CD4-positive, alpha-beta T cell treated with Interleukin-1 beta for 1 hour (primary cell): ENCODE measurements at places on chromosomes 12 and 14.

GRCh38 chr12:108144080-108144479, 15.0 kb downstream of the WSCD2 start:
- DNase-seq, result no peak

DNA sequence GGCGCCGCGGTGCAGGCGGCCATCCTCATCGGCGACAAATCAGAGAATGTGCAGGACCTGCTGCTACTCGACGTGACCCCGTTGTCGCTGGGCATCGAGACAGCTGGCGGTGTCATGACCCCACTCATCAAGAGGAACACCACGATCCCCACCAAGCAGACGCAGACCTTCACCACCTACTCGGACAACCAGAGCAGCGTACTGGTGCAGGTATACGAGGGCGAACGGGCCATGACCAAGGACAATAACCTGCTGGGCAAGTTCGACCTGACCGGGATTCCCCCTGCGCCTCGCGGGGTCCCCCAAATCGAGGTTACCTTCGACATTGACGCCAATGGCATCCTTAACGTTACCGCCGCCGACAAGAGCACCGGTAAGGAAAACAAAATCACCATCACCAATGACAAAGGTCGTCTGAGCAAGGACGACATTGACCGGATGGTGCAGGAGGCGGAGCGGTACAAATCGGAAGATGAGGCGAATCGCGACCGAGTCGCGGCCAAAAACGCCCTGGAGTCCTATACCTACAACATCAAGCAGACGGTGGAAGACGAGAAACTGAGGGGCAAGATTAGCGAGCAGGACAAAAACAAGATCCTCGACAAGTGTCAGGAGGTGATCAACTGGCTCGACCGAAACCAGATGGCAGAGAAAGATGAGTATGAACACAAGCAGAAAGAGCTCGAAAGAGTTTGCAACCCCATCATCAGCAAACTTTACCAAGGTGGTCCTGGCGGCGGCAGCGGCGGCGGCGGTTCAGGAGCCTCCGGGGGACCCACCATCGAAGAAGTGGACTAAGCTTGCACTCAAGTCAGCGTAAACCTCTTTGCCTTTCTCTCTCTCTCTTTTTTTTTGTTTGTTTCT, 1.7 kb downstream of the HSPA2 start:
- DNase-seq, result peak; percentile 11

- DNase-seq, result no peak
These were observed 14.0 kb downstream of the CCDC62 start for GRCh38 chr12:122788387-122788786.

- DNase-seq, result no peak
These were observed 1.4 kb upstream of the GARIN2 start for GRCh38 chr14:67187826-67188225.

DNA sequence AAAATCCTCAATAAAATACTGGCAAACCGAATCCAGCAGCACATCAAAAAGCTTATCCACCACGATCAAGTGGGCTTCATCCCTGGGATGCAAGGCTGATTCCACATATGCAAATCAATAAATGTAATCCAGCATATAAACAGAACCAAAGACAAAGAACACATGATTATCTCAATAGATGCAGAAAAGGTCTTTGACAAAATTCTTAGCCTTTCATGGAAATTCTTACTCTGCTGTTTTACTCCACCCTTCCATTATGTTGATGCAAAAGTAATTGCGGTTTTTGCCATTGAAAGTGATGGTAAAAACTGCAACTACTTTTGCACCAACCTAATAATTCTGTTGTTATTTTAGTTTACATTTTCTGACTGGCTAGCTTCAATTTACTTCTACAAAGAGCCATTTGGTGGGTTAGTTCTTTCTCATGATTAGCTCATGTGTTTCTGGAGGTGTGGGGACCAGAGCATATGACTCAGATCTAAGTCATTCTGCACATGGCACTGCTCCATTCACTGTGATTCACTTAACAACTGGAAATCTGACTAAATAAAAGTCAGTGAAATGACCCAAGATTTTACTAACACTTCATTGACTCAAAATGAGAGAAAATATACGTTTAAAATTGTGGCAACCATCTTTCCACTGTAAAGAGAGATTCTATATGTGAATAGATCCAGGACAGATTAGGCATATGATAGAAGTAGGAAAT, 99.9 kb downstream of the TMTC3 start:
- no peak for DNase-seq

DNA sequence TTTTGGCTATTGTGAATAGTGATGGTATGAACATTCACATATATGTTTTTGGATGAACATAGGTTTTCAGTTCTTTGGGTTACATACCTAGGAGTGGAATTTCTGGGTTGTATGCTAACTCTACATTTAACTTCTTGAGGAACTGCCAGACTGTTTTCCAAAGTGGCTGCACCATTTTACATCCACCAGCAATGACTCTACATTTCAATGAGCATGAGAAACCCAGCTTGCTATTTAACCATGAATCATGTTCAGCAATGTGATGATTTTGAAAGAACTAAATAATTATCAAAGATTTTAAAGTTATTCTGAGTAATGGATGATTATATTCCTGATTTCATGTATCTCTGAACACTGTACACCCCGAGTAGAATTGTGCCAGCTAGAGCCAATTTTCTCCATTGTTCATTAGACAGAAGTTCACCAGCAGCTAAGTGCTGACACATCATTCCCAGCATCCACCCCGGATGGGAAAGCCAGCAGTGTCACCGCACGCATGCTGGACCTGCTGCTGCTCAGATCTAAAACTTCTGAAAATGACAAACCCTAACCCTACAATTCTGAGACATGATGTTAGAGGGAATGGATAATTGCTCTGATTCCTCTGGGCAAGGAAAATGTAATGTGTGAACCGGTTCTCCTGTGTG, 13.3 kb upstream of the ANAPC5 start:
- no peak for DNase-seq
